ENCODE measurements at places on chromosomes 1 and 21.

DNA sequence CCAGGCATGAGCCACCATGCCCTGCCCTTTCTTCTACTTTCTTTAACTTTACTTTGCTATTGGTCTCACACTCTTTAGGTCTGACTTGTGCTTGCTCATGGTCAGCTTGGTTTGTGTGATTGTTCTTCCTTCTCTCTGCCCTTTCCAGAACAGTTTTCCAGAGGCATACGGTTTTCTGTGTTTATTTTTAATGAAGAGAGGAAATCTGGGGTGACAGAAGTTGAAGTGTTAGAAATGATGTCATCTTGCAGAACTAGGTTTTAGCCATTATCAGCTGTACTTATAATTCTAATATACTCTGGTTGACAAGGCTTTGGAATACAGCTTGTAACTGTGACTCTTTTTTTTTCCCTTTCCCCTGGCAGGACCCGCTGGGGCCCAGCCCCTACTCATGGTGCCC, 14.4 kb downstream of the AGO3 start:
- no peak for DNase-seq

- DNase-seq: no peak
Measured at GRCh38 chr1:113256348-113256729, 134.0 kb upstream of the MAGI3 start.

- DNase-seq: no peak
Measured at GRCh38 chr1:56376188-56376984, 203.0 kb downstream of the PLPP3 start.

- no peak for DNase-seq
Measured at GRCh38 chr1:39540504-39541031, 36.0 kb downstream of the PABPC4 start.

DNA sequence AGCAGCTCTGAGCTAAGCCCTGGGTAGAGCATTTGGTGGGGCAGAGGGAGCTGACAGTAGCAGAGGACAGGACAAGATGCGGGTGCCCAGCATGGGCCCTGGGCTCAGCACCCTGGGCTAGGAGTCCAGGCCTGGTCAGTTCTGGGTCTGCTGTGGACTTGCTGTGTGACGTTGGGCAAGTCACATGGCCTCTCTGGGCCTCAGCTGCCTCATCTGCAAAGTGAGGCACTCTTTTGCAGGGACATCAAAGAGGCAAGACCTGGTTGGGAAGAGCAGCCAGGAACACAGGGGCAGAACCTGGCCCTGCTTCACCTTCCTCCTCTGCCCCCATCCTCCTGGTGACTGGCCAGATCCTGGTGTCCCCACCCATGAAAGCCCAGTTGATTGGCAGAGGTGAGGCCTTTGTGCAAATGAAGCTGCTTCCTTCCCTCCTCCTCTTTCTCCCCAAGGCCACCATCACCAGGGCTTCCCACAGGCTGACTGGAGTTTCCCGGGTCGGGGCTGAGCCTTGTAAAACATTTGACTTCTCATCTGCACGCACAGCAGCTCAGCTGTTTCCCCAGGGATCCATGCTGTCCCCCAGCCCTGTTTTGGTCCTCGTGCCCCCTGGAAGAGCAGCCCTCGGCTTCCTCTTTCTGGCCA, 350.5 kb downstream of the MATN1 start:
- peak; percentile 26 for DNase-seq

GRCh38 chr1:210920716-210921694, 212.9 kb downstream of the KCNH1 start:
- no peak for DNase-seq

DNA sequence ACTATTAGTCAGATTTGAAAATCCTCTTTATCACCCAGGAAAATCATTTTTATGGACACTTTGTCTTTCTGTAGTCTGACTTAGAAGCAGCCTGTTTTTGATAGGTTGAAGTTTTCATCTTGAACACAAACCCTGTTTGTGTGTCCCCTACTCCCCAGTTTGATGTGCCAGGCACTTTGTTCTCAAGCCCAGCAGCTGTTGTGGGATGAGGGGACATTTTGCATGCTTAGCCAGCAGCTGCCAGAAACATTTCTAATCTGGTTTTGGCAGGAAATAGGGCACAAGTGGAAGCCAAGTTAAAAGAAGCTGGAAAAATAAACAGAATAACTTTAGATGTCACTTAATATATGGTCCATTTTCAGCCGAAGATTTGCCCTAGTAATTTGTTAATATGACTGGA, 29.9 kb downstream of the ACTN2 start:
- no peak for DNase-seq

GRCh38 chr1:79042117-79042516, 35.6 kb upstream of the ADGRL4 start:
- DNase-seq: no peak

- DNase-seq: no peak
Measured at GRCh38 chr1:85142753-85143152, 58.1 kb downstream of the SYDE2 start.

DNA sequence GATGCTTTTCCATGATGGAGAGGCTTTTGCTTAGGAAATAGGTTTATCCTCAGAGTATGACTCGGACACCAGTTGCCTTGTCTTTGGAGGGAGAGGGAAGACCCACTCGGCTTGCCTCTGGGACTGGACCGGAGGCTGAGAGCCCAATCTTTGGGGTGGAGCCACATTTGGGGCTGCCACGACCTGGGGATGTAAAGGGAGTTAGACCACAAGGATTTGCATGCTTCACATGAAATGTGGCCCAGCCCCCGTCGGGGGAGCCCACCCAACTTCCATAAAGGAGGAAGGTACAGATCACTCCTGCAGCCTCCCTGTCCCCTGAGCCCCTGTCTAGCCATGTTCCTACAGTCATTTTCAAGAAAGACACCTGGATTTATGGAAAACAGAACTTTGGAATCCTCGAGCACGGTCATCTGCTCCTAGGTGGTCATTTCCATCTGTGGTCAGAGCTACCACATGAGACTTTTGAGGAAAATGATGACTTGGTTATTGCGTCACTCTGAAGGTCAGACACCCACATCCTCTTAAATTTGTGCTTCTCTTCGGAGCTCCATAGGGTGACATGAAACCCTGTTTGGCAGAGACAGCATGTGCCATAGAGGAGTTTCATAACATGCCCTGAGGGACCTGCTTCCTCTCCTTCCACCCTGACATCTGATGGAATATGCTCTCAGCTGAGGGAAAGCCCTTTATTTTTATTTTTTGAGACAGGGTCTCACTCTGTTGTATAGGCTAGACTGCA, 99.4 kb upstream of the SLC45A1 start:
- no peak for DNase-seq

GRCh38 chr1:145758116-145758515, 38.8 kb downstream of the CD160 start:
- no peak for DNase-seq

GRCh38 chr1:41343790-41344699, 17.2 kb upstream of the FOXO6 start:
- DNase-seq: peak; percentile 48

DNA sequence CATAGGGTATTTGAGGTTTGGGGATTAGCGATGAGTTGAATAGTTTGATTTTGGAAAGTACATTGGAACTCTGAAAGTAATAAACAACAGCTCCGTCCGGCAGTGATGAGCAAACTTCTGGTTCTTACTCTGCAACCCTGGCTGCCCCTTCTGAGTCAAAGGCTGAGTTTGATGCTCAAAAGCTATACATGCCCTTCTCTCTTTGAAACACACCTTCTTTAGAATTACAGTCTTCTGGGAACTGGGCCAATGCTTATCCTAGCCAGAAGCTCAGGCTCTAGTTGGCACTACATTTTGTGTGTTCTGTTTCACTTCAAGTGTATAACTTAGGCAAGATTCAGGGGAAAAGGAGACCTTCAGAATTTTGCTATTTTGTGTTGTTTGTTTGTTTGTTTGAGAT, 9.3 kb downstream of the AHCYL1 start:
- no peak for DNase-seq

DNA sequence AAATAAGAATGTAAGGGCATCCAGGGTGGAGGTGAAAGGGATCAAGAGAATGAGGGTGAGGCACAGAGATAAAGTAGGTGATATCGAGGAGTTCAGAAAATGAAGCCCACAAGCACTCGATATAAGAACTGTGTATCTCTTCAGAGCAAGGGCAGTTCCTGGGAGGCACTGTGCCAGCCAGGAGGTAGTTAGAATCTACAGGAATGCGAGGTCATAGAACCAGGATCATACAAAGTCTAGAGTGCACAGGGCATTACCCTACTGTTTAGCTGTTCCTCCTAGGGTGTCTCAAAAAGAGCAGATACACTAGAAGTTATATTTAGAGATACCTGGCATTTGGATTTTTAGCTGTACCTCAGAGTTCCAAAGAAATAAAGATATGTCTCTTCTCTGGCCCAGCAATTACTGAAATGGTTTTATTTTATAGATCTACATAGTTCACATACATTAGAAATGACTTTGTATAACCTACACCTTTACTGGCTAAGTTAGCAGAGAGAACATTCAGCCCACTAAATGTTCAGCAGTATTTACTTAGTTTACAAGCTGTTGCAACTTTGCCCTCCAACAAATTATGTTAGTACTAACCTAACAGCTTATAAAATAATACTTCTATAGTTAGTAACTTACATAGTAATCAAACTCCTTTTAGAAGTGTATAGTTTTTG, 1.6 kb downstream of the OVAAL start:
- DNase-seq: no peak

DNA sequence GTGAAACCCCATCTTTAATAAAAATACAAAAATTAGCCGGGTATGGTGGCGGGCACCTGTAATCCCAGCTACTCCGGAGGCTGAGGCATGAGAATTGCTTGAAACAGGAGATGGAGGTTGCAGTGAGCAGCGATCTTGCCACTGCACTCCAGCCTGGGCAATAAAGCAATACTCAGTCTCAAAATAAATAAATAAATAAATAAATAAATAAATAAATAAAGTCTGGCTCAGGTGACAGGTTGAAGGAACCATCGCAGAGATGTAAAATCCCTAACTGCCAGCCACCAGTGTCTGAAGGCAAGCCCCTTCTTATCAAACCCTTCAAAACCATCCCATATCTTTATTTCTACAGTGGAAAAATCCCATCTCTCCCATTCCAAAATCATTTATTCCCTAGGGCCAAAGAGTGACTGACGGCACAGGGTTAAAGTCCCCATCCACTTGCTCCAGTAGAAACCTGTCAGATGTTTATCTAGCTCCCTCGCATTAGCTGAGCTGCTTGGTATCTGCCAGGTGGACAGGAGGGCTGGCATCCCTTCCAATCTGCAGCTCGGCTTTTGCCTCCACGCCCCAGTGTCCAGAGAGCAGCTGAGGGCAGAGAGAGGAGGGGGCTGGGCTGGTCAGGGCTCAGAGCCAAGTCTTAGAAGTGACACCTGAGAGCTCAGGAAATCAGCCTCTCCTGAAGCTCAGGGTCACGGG, 5.0 kb downstream of the CSRP1 start:
- no peak for DNase-seq

- DNase-seq: no peak
Measured at GRCh38 chr1:81312272-81312754, 488.4 kb upstream of the ADGRL2 start.

GRCh38 chr1:205225901-205226765, 1.6 kb upstream of the TMCC2 start:
- peak; percentile 41 for DNase-seq

- no peak for DNase-seq
Measured at GRCh38 chr1:222785529-222785928, 29.3 kb upstream of the DISP1 start.

- no peak for DNase-seq
Measured at GRCh38 chr1:84720221-84720780, 30.0 kb upstream of the SSX2IP start.

DNA sequence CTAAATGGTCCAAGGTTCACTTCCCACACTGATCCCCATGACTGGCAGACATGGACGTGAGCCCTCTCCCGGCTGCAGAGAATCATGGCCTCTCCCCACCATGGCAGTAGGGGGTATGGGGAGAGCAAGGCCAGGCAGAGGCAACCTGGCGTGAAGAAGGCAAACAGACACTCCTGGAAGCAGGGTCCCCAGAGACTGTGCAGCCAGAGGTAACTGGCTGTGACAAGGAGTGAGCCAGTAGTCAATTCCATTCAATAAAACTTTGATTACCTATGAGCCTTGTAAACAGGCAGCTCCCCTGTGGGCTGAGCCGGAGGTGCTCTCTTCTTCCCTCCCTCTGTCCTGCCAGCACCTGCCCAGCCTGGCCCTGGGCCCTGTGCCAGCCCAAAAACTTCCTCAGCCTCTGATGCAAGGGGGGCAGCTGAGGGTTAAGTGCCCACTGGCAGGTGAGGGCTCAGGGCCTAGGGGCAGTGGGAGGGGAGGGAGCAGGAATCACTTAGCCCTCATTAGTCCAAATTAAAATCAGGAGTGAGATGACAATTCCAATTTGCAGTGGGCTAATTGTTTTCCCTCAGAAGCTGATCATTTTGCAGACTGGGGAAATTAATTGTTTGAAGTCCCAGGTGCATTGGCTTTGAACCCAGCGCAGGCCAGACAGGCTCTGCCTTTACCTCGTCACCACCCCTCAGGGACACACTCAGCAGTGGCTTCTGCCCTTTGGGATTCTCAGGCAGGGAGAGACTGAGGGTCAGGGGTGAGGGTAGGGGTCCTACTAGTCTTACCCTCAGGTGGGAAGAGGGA, 35.6 kb downstream of the LRRN2 start:
- no peak for DNase-seq

DNA sequence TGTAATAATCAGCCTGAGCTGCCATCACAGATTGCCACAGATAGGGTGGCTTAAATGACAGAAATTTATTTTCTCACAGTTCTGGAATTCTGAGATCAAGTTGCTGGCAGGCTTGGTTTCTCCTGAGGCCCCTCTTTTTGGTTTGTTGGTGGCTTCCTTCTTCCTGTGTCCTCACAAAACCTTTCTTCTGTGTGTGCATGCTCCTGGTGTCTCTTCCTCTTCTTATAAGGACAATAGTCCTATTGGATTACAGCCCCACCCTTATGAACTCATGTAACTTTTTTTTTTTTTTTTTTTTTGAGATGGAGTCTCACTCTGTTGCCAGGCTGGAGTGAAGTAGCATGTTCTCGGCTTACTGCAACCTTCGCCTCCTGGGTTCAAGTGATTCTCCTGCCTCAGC, 41.0 kb upstream of the F3 start:
- DNase-seq: no peak

DNA sequence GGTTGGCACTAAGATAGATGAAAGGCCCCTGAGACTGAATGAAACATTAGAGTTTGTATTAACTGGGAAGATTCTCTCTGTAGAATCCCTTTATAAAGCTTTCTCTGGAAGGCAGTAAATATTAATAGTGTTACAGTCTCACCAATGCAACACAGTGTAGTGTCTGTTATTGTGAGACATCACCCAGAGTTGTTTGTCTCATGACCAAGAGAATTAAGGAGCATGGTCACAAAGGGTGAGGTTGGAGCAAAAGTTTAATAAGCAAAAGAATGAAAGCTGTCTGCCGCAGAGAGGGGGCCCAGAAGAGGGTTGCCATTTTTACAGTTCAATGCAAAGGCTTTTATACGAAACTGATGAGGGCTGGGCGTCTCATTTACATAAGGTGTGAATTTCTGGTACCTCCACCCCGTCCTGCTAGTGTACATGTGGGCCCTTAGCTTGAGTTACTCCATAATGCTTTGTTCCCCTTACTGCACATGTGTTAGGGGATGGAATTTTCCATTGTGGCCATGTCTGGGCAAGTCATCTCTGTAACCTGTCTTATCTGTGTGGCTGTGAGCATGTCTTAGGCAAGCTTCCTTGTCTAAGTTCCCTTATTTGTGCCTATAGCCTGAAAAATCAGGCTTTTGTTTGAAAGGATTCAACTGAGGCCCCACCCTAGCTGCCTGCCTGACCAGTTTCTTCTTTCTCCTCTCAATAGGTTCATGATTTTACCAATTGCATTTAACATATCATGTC, 184.1 kb downstream of the RASAL2 start:
- no peak for DNase-seq

- DNase-seq: no peak
Measured at GRCh38 chr1:59332983-59333382, 36.1 kb downstream of the FGGY start.
